WERI-Rb-1 (cell line): ENCODE measurements at places on chromosomes 13 and 19.

DNA sequence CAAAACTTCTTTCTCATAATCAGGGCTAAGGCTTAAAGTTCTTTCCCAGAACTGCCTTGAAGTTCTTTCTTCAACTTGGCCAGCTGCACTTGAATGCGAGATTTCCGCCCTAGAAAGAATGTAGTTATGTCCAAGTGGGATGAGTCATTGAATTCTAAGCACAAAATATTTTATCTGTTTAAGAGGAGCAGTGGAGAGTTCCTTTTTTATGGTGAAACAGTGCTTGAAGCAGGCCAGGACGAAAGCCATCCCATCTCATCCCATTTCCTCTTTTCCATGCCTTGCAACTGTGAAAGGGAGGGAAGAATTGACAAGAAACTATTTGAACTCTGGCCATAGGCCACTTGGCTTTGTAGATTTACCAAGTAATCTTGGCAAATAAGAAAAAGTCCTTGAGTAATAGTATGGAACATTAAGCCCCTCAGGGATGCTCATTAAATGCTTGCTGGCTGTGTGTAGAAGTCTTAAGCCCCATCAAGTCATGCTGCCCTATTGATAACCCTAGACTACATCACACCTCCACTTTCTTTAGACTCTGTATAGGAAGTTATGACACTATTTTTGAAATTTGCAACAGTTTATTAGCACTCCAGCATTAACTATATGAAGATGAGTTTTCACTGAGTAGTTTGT lies 174.5 kb downstream of the KCTD12 start:
- no peak for DNase-seq

DNA sequence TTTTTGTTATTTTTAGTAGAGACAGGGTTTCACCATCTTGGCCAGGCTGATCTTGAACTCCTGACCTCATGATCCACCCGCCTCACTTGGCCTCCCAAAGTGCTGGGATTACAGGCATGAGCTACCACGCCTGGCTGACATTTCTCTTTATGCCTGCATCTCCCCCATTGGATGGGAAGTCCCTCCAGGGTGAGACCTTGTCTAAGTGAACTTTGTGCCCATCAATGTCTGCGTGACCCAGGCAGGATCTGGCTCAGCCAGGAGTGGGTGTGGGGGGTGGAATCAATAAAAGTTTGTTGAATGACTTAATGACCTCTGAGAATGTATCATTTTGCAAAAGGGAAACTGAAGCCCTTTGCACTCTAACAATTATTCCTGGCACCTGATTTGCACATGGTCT lies 1.8 kb upstream of the ARRDC5 start:
- no peak for DNase-seq

DNA sequence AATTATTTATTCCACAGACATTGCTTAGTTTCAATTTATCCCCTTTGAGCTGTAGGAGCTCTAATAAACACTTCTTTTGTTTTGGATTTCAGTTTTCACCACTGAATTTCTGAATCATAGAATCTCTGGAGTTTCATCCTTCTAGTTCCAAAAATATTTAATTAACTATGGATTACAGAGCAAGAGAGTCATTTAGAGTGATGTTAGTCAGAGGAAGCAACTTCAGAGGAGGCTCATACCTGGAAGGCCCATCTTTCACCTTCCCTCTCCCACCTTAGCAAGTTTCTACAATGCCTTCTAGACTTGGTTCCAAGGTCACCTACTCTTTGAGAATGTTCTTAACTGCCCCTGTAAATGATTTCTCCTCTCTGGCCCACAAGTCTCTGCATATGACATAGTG lies 353.2 kb downstream of the SPRY2 start:
- DNase-seq, result no peak

DNA sequence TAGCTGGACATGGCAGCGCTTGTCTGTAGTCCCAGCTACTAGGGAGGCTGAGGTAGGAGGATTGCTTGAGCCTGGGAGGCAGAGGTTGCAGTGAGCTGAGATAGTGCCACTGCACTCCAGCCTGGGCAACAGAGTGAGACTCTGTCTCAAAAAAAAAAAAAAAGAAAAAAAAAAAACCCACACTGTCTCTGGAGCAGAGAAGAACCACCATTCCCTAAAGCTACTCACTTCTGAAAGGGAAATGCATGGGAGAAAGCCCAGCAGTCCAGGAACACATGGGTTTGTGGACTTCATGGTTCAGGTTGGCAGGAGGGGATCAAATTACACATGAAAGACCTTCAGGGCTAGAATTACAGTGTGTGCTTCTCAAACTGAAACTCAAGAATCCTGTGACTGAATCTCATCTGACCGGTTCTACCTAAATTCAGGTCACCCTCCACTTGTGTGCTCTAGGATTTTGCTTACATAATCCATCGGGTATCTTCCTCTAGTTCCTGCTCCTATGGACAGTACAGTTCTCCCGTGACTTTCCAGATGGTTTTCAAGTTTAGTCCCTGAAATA lies 30.2 kb upstream of the CPB2 start:
- no peak for DNase-seq

DNA sequence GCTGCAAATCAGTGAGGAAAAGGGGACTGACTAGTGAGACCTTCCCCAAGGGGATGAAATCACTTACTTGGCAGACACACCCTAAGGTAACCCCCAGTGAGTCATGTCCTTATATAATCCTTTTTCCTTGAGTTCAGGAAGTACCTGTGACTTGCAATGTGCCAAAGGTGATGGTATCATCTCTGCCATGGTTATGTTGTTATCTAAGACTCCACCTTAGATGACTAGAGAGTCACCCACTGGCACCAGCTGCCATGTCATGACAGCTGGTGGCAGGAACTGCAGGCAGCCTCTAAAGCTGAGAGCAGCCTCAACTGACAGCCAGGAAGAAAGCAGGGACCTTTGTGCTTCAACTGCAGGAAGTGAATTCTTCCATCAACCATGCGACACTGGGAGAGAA lies 12.5 kb downstream of the PBX4 start:
- DNase-seq, result no peak

DNA sequence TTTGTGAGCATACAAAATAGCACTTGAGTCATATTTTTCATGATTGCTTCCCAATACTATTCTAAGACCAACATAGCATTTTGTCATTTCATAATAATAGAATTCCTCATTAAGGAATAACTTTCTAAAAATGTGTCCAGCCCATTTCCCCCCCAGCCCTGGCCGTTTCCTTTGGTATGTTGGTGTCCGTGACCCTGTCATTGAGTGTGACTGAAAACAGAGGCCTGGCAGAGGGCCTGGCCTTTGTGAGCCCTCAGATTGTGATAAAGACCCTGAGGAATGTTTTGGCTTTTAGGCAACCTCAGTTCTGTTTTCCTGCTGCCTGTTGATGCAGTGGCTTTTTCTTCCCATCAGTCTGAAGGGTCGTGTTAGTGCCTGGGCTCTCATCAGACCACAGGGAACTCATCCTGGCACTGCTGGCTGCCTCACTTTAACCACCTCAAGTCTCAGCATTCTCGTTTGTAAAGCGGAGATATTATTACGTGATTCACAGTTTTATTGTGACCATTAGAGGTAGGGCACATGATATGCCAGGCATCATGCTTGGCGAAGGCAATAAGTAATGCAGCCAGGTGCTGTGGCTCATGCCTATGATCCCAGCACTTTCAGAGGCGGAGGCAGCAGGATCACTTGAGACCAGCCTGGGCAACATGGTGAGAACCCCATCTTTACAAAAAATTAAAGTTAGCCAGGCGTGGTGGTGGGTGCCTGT lies 13.8 kb downstream of the SPINT2 start:
- DNase-seq, result no peak

DNA sequence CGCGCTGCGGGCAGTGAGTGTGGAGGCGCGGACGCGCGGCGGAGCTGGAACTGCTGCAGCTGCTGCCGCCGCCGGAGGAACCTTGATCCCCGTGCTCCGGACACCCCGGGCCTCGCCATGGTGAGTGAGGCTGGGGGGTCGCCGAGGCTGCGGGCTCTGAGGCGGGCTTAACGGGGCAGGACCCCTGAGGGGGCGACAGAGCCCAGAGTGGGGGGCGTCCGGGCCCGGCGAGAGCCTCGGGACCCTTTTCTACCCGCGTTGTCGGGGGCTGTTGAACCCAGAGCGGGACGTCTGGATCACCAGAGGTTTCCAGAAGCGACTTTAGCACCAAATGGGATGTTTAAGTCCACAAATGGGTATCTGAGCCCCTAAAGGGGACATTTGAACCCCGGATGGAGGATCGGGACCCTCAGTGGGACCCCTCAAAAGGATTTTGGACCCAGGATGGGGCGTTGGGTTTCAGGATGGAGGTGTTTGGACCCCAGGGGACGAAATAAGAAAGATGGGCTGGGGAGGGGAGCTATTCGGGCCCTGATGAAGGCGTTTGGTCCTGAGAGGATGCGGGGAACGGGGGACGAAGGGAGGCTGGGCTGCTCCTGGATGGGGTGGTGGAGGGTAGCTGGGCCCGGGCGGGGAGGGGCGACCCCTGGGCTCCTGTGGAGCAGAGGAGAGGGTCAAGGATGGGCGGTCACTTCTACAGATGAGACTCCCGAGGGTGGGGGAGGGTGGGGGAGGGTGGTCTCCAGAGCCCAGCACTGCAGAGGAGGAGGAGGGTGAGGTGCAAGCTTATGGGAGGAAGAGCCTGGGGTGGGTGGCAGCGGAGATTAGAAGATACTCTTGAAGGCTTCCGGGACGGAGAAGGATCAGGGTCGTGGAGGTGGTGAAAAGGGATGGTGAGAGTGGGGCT lies at the start of gene CALM3:
Gene CALM3 (plus strand): TSS at position 13 of the 907 bp plus-strand sequence. CDS start 105 bp downstream, at position 118.
- no peak for DNase-seq

DNA sequence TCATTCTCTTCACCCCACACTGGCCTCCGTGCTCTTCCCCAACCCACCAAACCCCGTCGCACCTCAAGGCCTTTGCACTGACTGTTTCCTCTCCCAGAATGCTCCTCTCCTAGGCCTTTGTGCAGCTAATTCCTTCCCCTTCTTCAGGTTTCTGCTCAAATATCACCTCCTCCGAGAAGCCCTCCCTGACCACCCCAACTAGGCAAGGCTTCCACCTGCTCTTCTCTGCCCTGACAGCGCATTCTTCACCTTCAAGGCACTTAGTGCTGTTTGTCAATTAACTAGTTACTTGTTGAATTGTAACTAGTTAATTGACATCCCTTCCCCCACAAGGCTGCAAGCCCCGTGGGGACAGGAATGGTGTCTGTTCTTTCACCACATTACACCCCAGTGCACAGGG lies 7.8 kb upstream of the NCCRP1 start:
- no peak for DNase-seq

- no peak for DNase-seq
These were observed 244.2 kb upstream of the SOX21 start for GRCh38 chr13:94956417-94957110.

GRCh38 chr19:4233282-4233853 lies 4.0 kb downstream of the EBI3 start:
- peak; percentile 69 for DNase-seq

DNA sequence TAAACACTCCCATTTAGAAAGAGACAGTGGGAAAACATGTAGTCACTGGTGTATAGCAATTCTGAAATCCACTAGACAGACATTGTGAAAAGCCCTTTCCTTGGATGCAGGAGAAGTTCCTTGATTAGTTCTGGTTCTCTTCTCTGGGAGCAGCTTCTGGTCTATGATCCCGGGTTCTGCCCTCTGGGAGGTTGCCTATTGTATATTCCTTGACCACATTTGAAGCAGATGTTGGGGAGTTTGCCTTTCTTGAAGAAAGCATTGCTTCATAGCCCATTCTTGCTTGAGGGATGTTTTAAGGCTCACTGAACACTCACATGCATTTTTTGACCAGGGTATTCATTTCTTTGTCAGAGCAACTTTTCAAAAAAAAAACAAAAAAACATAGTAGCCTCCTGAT lies 211.9 kb downstream of the NDFIP2 start:
- DNase-seq, result no peak

DNA sequence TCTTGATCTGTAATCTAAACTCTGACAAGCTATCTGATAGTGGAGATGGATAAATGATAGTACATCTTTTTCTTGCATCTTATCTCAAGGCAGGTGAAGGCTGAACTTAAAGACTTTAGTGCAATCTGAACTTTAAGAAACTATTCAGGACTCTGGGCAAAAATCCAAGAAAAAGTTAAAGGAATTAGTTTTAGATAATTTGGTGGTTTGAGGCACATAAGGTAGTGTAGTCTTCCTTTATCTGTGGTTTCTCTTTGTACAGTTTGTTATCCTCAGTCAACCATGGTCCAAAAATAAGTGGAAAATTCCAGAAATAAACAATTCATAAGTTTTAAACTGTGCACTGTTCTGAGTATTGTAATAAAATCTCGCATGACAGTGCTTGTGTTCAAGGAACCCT lies 172.9 kb downstream of the UGGT2 start:
- DNase-seq, result no peak

- peak; percentile 5 for DNase-seq
These were observed 1591.5 kb downstream of the PCDH9 start for GRCh38 chr13:65638572-65639168.

GRCh38 chr19:1690699-1691307 lies 38.4 kb upstream of the TCF3 start:
- DNase-seq, result peak; percentile 87

- no peak for DNase-seq
These were observed 23.4 kb upstream of the TBC1D4 start for GRCh38 chr13:75505327-75505726.

GRCh38 chr19:38713227-38713649 lies 31.0 kb downstream of the CAPN12 start:
- DNase-seq, result no peak

DNA sequence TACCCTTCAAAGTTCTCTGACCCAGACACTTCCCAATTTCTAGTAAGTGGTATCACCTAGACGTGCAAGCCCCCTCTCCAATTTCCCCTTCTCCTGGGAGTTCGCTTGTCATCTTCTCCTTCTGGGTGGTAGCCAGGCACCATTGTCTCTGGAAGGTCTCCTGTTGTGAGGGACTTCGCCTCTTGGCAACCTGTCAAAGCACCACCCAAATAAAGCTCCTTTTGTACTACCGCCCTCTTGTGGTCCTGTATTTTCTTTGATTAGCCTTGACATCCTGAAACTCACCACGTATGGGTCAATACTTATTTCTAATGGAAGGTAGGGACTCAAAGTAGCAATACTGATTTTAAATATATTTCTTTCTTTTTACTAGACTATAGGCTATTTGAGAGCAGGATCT lies 8.2 kb downstream of the GPC5 start:
- peak; percentile 69 for DNase-seq

DNA sequence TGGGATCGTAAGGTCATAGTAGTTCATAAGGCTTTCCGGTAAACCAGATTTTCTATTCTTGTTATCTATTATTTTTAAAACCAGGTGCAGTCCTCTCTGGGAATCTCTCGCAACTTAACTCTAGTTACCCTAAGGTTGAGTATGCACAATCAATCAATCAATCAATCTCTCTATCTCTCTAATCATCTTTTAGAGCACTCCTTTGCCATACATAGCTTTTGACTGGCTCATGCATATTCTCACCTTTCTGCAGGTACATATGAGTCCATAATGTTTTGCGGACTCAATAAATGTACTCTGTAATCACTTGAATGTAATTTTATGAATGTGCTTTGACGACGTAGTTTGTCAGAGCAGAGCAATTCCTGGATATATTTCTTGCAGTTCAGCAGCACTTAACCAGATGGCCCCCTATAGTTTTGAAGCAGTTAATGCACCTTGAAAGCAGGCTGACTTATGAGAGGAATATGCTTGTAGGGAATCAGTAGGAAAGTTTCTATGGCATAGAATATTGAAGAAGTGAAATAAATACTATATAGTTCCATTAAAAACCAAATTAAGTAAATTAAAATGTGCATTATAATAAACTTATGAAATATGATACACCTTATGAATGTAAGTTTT lies 524.7 kb downstream of the GPC5 start:
- DNase-seq, result peak; percentile 43
